DMS 273 treated with DMSO at 0.1 percent for 48 hours (cell line): ENCODE measurements at places on chromosomes 1 and 21.

DNA sequence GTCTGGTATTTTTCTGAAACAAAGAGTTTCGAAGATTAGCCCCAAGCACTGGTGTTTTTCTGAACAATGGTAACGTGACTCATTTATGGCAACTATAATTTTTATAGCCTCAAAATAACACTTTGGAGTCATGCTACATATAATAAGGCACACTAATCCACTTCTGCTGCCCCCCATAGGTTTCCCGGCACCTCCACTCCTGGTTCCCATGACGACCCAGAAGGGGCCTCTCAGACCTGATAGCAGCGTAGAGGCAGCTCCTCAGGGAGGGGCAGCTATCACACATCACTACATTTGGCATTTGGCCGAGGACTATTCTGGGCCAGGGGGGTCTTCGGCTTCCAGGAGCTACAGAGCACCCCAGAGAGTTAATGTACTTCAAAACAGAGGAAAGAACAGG, 23.3 kb downstream of the CAPN8 start:
- DNase-seq, result no peak

GRCh38 chr1:118118469-118118868, 66.6 kb downstream of the SPAG17 start:
- DNase-seq, result no peak

- peak; percentile 56 for DNase-seq
Observed at GRCh38 chr1:89608319-89608983, 24.5 kb upstream of the LRRC8C start.

DNA sequence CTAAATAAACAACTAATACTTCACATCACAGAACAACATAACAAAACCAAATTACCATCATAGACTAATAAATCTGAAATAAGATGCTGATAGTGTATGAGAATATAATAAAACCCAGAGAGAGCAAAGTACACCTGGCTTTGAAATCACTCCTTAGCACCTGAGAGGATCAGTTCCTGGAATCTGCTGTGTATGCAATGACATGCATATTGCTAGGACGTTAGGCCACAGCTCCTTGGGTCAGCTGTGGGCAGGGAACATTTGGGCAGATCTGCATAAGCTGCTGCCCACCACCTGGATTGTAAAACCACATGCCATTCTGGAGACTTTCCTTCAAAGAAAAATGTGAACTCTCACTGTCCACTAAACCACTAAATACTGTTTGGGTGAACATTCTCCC, 81.1 kb downstream of the NR5A2 start:
- no peak for DNase-seq

- peak; percentile 10 for DNase-seq
Observed at GRCh38 chr1:160954158-160955104, at the start of gene ITLN2. ITLN2 (minus strand) TSS chr1:160954809; CDS start chr1:160954741, 68 bp downstream.

GRCh38 chr1:114088392-114089299, 65.0 kb downstream of the SYT6 start:
- DNase-seq, result no peak

DNA sequence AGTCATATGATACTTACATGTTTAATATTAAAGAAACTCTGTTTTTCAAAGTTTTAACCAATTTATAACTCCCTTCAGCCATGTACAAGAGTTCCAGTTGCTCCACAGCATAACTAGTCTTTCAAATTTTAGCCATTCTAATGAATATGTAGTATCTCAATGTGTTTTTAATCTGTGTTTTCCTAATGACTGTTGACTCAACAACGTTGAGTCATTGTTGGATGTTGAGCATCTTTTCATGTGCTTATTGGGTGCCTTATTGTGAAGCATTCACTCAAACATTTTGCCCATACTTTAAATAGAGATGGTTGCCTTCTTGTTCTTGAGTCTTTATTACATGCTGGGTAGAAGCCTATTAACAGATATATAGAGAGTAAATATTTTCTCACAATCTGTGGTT, 240.2 kb upstream of the LYPLAL1 start:
- no peak for DNase-seq

DNA sequence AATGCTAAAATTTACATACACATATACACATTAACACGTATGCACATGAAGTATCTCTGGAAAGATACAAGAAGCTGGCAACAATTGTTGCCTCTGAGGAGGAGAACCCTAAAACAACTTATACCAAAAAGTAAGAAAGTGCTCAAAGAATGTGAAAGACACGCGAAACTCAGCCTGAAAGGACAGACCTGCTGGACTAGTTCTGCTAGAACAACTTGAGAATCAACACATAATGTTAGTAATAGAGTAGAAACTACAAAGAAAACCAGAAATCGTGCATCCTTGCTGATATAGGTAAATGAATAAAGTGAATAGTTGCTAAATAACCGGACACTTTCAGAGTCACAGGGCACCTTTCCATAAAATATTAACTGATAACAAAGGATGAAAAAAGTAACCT, 242.5 kb downstream of the RERE start:
- no peak for DNase-seq

GRCh38 chr1:171563675-171564074, 58.4 kb upstream of the MYOCOS start:
- DNase-seq, result no peak

DNA sequence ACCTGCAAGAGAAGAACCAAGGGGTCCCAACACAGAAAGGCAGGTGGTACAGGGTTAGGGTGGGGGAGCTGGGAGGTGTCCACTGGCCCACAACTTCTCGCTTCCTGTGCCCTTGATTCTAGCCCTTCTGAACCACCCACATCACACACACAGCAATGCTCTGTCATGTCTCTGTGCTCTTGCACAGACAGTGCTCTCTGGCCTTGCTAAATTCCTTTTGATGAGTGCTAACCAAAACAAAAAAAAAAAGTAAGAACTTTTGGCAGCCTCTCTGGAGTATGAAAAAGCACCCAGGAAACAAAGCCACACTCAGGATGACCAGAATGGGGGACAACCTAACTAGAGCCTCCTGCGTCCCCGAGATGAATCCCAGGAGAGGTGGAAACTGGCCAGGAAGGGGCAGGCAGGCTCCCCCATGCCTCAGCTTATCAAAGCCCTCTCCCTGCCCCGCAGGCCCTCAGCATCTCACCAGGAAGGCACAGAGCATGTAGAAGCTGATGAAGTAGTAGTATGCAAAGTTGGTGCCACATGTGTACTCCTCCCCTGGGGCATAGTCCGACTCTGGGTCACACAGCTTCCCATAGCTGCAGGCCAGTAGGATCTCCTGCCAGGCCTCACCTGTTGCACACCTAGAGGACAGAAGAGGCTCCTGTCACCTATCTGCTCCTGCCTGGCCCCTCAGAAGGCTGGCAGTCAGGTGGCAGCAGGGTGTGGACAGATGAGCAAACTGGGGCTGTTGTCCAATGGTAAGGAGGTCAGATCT, 27.2 kb upstream of the KIF21B start:
- no peak for DNase-seq

GRCh38 chr1:91889717-91890459, 3.9 kb upstream of the TGFBR3 start:
- no peak for DNase-seq

- DNase-seq, result no peak
Observed at GRCh38 chr21:44758781-44759627, 42.6 kb downstream of the UBE2G2 start.

GRCh38 chr1:18721041-18721440, 90.4 kb downstream of the PAX7 start:
- no peak for DNase-seq

- no peak for DNase-seq
Observed at GRCh38 chr21:19322360-19322759, 918.8 kb upstream of the TMPRSS15 start.

GRCh38 chr1:10216090-10216749, 5.8 kb downstream of the KIF1B start:
- DNase-seq, result no peak

DNA sequence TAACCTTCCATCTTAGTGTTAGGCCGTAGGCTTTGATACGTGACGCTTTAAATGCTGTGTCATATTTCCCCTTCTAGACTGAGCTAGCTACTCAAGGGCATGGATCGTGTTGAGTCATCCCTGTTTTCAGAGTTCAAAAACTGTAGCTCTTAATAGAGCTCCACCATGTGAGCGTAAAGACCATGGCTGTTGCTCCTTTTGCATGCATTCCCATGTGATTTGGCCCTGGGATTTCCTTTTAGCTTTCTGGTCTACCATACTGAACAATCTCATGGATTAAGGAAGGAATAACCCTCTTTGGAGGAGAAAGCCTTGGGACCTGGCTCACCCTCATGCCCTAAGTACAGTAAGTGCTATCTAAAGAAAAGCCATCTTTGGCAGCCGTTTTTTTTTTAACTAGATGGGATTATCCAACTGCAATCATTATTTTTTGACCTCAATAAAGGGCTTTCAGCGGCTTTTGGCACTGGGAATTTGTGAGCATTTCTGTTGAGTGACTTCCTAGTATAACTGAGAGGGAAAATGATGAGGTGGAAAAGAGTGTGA, 76.6 kb downstream of the PLPP3 start:
- DNase-seq, result no peak

DNA sequence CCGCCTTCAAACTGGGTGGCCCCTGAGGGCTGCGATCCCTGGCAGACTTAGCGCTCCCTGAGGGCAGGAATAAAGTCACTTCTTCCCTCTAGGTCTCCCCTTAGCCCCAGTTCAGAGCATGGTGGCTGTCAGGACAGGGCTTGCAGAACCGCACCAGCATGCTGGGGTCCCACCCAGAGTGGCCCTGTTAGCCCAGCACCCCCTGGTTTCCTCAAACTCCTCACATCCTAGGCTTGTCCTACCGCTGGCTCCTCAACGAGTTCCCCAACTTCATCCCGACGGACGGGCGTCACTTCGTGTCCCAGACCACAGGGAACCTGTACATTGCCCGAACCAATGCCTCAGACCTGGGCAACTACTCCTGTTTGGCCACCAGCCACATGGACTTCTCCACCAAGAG, 15.8 kb downstream of the CNTN2 start:
- no peak for DNase-seq

DNA sequence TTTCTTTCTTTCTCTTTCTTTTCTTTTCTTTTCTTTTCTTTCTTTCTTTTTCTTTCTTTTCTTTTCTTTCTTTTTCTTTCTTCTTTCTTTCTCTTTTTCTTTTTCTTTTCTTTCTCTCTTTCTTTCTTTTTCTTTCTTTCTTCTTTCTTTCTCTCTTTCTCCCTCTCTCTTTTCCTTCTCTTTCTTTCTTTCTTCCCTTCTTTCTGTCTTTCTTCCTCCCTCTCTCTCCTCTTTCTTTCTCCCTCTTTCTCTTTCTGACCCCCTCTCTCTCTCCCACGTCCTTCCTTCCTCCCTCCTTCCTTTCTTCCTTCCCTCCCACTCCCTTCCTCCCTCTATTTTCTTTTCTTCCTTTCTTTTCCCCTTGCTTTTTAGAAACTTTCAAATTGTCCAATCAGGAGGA, 333.6 kb downstream of the PAPPA2 start:
- DNase-seq, result no peak

GRCh38 chr1:39490596-39491145, 765 bp upstream of the BMP8A start:
- DNase-seq, result no peak

- no peak for DNase-seq
Observed at GRCh38 chr1:59498640-59499039, 201.7 kb downstream of the FGGY start.

DNA sequence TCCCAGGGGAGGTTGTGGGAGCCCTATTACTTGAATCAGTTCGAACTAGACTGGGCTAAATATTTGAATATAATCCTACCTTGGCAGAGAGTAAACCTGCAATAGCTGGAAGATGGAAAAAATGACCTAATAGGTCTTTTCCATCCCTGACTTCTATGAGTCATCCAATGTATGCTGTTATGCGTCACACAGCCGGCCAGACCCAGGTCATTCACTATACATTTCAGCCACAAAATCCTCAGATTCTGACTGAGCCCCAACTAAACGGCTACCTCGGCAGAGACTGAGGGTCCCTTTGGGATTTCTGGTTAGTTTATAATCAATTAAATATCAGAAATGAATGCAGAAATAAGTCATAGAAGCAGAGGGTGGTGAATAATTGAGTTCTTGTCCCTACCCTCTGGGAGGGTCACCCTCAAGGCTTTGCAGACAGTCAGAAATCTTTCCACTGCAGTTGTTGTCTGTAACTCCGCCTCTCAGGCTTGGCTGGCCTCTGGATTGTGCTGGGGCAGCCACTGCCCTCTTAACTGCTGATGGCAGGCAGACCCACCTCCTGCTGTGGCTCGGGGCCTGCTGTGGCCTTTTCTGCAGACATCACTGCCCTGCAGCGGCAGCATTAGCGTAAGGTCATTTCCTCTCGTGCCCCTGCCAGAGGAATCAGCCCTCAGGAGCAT, 240.5 kb downstream of the TGFB2 start:
- DNase-seq, result no peak
